ENCODE measurements at places on chromosomes 2 and 18.

DNA sequence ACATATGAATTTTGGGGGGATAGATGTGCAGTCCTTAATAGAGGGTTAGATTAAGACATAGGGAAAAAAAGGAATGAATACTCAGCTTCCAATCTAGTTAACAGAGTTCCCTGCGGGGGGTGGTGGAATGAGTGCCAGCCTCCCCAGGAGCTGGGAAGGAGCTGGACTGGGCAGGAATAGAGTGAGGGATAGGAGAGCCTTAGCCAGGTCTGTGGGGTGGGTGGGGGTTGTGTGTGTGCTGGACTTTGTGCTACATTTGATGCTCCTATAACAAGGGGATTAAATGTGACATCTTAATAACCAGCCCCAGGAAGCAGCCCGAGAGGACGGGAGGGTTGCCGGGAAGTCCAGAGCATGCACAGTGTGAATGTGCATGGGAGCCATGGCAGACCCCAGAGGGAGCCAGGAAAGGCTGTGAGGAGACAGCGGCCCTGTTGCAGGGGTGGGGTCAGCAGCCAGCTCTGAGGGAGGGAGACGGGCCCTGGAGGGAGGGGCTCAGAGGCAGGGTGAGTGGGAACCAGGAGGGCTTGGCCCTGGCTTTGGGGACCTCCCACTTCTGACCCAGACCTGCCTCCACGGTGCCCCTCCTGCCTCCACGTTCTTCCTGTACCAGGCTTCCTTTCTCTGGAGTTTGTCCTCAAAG is 3.6 kb upstream of the MBP start:
- DNase-seq, result no peak

- DNase-seq, result no peak
Measured at GRCh38 chr18:44508474-44508873, 172.2 kb upstream of the SETBP1 start.

DNA sequence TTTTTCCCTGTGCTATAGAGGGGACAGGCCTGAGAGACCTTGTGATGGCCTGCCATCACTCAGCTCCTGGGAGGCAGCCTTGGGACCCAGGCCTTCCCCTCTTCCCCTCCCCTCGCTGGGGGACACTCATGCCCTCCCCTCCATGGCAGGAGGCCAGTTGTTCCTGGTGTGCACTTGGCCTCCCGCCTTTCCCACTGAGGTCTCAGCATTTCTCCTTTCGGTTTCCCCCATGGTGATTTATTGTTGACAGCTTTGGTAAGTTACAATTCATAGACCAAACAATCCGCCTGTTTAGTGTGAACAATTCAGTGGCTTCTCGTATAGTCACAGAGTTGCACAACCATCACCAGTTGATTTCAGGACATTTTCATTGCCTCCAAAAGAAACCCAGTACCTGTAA is 10.2 kb upstream of the CNDP1 start:
- DNase-seq, result no peak

- no peak for DNase-seq
Measured at GRCh38 chr2:240522406-240522805, 35.4 kb downstream of the ANKMY1 start.

- DNase-seq, result no peak
Measured at GRCh38 chr18:3139406-3139805, 80.4 kb downstream of the MYOM1 start.

DNA sequence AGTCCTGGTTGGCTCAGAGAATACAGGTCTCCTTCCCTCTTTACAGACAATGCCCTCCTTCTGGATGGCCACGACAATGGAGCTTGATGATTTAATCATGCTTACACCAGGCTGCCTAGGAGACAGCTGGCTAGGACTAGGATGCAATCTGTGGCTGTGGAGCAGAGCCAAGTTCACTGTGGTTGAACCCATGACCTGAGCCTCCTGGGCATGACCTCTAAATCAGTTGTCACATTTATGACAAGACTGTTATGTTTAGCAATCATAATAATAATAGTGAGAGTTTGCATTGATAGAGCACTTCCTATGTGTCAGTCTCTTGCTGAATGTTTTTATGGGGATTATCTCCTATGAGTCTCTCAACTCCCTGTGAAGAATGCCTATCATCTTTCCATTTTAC is 244.1 kb downstream of the ICOS start:
- DNase-seq, result no peak

GRCh38 chr18:7480879-7481278 is 86.2 kb upstream of the PTPRM start:
- DNase-seq, result no peak

DNA sequence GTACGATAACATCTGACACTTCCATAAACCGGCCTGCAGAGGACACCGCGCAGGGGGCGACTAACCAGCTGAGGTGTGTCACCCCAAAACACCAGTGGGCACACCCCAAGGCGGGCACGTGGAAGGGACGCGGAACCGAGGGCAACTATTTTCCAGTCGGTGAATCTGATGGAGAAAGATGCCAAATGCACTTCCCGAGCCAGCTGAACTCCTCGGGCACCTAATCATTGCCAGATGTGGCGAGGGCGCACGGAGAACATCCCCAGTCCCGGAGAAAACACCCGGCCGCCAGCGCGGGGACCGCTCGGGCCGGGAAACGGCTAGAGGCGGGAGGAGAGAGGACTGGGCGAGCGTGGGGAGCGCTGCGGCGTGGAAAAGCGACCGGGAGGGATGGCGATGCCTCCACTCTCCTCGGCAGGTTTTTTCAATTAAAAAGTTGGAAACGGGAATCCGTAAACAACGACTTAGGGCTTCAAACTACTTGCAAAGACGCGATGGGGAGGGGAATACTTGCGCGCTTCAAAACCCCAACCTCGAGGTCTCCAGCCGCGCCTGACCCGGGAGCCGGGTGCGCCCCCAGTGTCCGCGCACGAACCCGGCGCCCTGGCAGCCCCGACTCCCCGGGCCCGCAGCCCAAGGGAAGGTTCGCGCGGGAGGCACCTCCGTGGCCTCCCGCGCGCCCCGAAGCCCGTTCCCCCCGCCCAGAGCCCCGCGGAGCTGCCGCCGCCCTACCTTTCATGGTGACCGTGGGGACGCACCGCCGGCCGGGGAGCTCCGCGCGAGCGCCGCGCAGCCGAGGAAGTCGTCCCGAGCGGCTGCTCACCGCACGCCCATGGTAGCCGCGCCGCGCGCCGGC is 497 bp downstream of the COLEC12 start:
- no peak for DNase-seq
